ENCODE measurements at places on chromosomes 7 and 10.

- DNase-seq, result no peak
These were observed 109.3 kb downstream of the DKK1 start for GRCh38 chr10:52423369-52423768.

DNA sequence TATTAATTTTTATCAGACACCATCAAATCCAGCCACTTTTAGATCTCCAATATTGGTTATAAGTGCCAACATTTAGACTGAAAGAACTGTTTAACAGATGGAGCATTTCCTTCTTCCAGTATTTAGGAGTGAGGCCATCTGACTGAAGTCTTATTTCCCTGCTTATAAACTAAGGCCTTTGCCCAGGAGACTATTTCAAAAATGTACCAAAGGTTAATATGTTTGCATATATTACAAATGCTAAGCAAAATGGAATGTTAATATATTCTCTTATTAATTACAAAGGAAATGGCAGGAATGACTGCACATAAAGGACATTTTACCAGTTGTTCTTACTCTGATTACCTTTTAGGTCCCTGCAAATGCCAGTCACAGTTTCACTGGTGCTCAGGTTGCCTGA is 238.9 kb upstream of the PLXNA4 start:
- DNase-seq, result no peak

DNA sequence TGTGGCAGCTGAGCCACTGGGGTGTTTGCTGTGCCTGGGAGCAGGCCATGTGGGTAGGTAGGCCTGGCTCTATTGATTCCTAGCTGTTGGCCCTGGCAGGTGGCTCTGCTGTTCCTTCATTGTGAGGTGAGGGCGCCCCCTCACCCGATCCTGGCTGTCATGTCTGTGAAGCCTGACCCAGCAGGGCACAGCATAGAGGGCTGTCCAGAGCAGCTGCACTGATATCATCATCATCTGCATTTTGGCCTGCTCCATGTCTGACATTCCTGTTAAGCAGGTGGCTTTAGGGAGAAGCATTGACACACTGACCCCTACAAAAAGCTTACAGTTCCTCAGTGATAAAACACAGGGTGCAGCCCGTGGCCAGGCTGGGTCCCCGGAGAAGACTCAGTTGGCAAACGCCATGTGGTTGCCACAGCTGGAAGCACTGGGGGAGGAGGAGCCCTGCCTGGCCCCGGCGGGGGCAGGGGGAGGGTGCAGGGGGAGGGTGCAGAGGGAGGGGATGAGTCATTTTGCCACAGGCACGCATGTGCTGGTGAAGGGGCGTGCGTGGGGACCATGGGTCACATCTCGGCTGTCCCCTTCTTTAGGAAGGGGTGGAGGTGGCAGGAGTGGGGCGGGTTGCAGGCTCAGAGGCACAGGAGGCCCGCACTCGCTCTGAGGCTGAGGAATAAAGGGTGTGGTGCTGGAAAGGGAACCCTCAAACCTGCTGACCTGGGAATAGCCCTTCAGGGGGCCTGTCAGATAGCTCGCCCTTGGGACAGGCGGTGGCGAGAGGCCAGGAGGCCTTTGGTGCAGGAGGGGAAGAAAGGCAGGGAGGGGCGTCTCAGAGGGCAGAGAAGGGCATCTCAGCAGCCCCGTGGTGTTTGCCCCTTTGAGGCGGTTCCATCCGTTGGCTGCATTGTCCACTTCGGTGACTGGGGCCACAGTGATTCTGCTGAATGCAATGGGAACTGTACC is 31.6 kb downstream of the IKZF1 start:
- no peak for DNase-seq

- no peak for DNase-seq
These were observed 149.5 kb downstream of the SLC16A9 start for GRCh38 chr10:59560161-59560560.

DNA sequence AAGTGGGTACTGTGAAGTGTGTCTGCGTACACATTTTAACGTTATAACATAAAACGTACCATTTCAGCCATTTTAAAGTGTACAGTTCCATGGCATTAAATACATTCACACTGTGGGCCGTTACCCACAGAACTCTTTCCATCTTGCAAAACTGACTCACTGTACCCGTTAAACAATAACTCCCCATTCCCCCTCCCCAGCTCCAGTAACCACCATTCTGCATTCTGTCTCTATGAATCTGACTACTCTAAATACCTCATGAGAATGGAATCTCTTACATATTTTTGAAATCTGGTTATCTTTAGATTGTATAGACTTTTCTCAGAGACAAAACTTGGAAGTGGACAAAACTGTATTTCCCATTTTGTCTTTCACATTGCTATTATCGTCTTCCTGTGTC is 9.3 kb downstream of the ARL3 start:
- DNase-seq, result peak; percentile 90

- peak; percentile 20 for DNase-seq
These were observed 74.2 kb downstream of the MINPP1 start for GRCh38 chr10:87578842-87579401.

- no peak for DNase-seq
These were observed 22.4 kb downstream of the NRBF2 start for GRCh38 chr10:63155388-63156020.

- DNase-seq, result peak; percentile 67
These were observed 218.1 kb downstream of the WDR11 start for GRCh38 chr10:121069061-121069850.

GRCh38 chr7:150908173-150908572 is 55.9 kb downstream of the AOC1 start:
- no peak for DNase-seq
